ENCODE measurements at places on chromosomes 6 and 20.

- no peak for DNase-seq
Observed at GRCh38 chr20:46358346-46359058, 47.9 kb downstream of the ELMO2 start.

DNA sequence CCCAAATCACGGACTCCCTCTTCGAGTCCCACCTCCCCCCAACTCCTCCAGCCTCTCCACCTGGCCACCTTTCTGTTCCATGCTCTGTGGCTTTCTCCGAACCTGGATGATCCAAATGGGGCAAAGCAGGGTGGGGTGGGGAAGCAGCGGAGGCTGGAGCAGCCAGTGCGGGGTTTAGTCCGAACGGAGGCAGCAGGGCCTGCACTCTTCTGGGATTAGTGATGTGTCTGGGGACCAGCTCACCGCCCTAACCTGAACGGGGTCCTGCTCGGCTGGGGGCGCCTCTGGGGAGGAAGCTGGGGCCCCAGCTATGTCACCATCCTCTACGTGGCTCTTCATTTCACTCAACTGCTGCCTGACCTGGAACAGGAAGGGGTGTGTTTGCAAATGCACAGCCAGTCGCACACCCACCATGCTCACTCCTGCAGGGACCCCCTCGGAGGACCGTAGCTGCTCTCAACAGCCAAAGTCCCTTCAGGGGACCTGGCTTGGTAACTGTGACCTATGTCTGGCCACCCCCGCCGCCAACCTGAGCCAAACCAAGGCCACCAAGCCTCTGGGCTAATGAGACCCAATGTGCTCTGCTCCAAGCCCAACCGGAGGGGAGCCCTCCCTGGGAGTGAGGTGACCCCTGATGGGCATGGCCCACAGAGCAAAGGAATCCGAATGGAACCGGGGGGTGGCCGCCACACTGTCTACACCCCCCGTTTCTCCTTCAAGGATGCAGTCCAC, 46.8 kb downstream of the DSTN start:
- DNase-seq: no peak

GRCh38 chr6:44667668-44668390, 280.3 kb downstream of the CDC5L start:
- DNase-seq: peak; percentile 22

DNA sequence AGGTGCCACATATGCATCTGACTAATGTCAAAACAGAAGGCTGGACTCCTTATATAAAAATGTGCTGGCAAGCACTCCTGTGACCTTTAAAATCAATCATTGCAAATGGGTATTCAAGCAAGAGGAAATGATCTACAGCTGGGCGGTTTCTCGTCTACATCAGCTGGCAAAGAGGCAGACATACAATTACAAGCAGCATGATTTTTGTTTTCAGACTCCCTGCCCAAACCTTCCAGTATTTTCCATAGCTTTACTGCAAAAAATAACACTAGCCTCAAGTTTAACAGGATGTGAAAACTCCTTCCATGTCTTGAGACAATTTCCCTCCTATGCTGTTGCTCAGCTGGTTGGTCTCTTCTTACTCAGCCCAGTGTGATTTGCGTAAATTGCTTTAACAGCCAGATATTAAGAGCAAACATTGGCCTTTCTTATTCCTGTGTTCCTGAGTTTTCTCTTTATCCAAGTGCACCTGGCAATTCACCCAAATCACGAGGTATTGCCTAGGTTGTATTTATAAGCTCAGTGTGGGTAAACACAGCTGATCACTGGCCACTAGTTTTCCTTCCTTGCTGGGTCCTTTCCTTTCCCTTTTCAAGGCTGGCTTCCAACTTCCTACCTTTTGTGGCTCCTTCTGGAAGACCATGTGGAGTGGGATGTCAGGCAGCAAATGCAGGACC, 130.4 kb downstream of the MOXD1 start:
- DNase-seq: no peak

DNA sequence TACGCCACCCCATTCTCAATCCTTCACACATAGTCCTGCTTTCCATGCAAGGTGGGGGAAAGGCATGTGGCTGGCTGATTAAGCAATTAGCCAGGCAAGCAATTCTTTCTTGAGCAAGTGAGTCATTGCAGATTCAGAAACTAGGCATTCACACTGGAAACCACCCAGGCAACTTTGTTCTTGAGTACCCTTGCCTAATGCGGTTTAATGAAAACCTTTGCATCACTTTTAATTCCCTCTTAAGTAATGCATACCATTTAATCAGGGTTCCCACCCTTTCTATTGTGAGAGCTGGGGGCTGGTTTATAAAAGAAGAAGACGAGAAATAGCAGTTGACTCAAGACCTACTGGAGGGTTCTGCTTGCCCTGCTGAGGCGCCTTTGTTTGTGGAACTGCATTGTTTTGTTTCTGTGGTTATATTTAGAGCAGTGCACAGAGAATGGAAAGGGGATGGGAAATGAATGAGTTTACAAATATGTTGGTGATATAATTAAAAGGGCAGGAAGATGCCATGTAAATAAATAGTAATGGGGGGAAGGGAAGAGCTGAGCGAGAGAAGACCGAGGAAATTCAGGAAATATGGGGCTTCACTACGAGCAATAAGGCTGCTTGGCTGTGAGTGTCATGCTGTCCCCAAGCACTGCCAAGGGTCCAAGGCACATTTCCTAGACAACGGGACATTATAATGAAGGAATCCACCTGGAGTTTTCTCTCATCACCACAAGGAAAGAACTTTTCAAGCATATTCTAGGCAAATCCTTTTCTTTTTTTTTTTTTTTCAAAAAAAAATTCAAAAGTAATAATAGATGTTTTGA, 48.8 kb upstream of the TSHZ2 start:
- DNase-seq: no peak

GRCh38 chr6:90219209-90219985, 77.2 kb downstream of the BACH2 start:
- no peak for DNase-seq

- DNase-seq: no peak
Observed at GRCh38 chr6:21426841-21427490, 166.6 kb upstream of the SOX4 start.

- DNase-seq: no peak
Observed at GRCh38 chr6:155687645-155688044, 232.0 kb upstream of the NOX3 start.

DNA sequence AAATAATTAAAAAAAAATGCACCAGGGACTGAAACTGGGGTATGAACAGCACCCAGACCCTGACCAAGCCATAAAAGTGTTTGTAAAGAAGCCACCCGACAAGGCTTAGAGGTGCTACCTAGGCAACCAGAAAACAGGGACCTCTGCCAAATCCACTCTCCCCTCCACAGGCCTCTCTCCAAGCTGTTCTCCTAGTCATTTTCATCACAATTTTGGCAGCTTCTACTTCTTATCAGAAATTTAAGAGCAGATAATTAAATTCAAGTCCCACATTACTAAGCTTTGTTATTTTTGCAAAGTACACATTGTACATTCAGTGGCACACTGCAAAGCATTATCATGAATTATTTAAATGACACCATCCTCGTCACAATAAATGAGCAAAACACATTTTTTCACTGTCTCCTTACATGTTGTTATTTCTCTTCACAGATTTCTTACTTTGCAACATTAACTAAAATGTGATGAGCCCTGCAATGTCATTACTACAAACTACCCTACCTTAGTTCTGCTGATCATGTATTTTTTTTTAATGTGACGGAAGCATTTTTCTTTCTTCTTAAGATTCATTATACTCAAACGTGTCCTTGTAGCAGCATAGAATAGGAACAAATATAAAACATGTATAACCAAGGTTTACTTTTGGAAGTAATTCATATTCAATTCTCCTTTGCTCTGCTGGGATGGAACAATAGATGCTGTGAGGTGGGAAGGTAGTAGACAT, 38.1 kb downstream of the ECT2L start:
- DNase-seq: no peak

DNA sequence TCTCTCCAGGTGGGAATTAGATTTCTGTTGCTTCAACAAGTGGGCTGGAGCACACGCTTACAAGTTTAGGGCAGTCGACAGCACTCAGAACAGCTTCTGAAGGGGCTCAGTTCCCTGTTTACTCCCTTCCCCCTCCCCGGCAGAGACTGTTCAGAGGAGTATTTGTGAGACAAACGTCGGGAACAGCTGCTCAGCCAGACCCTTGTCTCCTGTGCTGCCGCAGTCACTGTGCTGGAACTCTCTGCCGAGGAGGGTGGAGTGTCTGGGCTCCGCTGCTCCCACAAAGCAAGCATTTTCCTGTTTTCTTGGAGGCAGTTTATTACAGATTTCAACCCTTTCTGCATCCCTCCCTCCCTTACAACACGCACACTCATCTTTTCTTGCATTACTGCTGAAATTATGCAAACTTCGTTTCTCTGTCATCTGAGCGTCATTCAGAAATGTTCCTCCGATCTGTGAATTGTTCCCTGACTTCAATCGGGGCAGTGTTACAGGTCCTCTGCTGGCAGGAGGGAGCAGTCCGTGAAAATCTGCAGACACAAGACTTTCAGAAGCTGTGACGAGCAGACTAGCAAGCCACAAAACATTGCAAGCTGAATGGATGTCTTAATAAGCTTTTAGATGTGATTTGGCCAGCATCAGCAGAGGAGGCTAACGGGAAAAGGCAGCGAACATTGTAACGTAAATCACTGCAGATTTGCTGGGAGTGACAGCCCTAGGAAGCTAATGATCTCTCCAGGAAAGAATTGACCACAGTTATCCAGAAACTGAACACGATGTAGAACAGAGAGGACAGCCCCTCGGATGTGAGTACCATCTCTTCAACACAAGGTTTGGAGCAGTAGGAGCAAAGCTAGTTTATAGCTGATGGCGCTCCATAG, 76.2 kb downstream of the LYRM2 start:
- DNase-seq: no peak

DNA sequence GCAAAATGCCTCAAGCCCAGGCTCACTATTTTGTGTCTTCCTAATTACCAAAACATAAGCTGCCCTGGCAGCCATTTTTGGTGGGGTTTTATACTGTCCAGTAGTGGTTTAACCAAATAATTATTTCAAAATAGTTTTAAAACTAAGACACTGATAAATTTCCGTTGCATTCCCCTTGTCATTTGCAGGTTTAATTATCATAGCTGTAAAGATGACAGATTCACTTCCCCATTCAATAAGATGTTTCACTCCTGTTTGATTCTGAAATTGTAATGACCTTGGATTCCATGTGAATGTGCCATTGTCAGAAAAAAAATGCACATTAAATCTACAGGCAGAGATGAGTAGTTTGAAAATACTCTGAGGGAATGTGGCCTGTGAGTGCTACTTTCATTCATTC, 172.0 kb downstream of the COL9A1 start:
- no peak for DNase-seq

GRCh38 chr6:15213838-15214400, 31.9 kb upstream of the JARID2 start:
- no peak for DNase-seq

- DNase-seq: no peak
Observed at GRCh38 chr6:2656460-2657079, 94.2 kb downstream of the MYLK4 start.

DNA sequence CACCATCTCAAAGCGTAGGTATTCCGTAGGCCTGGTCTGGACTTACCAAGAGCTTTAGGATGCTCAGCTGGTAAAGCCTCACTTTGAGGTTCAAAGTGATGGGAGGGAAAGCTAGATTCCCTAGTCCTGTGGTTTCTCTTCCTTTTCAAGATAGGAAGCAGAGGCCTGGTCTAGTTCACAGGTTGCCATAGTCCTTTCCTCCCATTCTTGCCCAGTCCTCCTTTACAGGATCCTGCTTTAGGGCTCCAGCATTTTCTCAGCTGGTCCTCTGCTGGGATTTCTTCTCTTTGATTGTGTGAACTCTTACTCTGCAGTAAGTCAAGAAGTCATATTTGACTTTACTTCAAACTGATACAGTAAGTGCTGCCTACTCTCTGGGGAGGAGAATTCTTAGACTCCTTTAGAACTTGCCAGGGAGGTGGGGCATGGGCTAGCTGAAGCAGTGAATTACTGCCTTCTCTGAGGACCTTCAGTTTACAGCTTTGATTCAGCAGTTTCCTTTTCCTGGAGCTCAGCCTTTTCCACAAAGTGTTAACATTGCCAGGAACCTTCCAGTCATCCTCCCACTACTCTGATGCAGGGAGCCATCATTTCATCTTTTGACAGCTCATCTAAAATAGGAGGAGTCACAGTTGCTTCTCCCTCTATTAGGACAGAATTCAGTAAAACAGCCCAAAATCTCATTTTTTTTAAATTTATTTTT, 42.8 kb upstream of the PLCG1 start:
- no peak for DNase-seq

DNA sequence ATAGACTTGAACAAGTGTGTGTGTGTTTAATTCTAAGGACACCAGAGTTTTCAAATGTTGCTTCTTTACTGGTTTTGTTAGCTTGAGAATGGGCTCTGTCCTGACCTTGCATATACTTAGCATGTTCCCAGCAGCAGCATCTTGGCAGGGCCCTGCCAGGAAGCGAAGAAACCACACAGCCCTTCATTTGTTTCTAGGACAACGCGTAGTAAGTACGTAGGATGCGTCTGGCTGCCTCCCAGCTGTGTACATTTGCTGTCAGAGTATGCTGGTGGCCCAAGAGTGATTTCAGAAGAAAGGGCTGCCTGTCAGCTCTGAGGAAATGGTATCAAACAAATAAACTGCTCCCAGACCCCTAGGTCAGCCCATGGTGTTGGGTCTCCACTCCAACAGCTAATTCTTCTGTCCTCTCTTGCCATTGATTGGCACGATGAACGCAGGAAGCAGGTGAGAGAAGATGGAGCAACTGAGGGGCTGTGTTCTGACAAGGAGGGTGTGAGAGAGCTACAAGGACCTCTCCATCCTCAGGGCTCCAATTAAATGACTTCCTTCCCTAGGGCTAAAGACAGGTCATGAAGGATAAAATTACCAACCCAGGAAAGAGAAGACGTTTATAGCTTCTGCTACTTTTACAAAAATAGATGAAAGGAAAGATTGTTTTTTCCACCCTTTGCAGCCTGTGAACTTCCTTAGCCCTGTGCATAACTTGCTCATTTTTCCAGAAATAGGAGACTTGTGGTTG, 55.9 kb upstream of the HDDC2 start:
- DNase-seq: no peak

GRCh38 chr6:14946753-14947152, 299.1 kb upstream of the JARID2 start:
- DNase-seq: no peak

GRCh38 chr6:142950291-142950690, 5.3 kb upstream of the HIVEP2 start:
- no peak for DNase-seq

GRCh38 chr6:89643406-89643805, 4.9 kb upstream of the LYRM2 start:
- no peak for DNase-seq

- DNase-seq: no peak
Observed at GRCh38 chr6:40907198-40907701, 131.8 kb downstream of the UNC5CL start.

- DNase-seq: no peak
Observed at GRCh38 chr6:6688283-6688682, 99.8 kb downstream of the LY86 start.

- no peak for DNase-seq
Observed at GRCh38 chr20:39885975-39886649, 802.9 kb downstream of the MAFB start.

GRCh38 chr20:39800548-39800947, 838.4 kb downstream of the DHX35 start:
- DNase-seq: no peak

DNA sequence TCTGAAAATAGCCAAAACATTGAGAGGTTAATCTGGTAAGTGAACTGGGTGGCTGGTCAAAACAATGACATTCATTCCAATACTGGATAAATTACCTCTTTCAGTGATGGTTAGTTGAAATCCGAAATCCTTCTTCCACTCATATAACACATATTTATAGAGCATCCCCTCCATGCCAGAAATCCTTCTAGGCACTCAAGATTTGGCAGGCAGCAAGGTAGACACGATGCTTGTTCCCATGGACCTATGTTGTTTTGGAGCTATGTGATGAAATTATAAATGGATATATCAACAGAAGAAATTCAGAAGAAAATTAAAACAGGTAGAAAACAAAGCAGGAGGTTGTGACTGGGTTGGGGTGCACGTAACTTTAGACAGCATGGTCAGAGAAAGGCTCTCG, 26.3 kb upstream of the SNRPB2 start:
- DNase-seq: no peak

All from activated CD4-positive, alpha-beta T cell treated with anti-CD3 and anti-CD28 coated beads for 4 hours (primary cell).